ENCODE measurements at places on chromosomes 11 and 22.

- no peak for DNase-seq
Observed at GRCh38 chr11:76747915-76748860, 35.0 kb upstream of the TSKU start.

DNA sequence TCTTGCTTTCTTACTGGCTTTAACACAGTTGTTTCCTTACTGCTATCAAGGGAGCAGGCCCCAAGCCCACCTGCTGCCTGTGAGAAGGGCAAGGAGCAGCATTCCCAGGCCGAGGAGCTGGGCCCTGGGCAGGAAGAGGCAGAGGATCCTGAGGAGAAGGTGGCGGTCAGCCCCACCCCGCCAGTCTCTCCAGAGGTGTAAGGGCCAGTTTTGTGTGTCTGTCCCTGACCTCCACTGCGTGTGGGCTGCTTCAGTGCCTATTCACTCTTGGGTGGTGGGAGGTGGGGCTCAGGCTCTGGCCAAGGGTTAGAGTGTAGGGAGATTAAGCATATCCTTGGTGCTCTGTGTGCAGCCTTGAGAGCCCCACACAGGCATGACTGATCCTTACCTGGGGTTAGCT lies 55.1 kb downstream of the CEP164 start:
- DNase-seq, result no peak

DNA sequence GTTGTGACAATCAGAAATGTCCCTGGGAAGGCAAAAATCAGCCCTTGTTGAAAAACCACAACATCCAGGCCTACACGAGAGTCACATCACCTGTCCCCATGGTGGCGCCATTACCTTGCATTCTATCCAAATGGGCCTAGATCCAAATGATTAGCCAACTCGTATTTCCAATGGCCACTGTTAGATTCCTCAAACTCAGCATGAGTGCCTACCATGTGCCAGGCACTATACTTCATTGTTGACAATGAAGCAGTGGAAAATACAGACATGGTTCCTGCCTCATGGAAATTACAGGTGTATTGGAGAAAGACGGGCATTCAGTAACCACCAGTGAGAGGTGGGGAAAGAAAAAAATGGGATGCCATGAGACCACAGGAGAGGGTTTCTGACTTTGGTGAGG lies 29.8 kb upstream of the CREB3L1 start:
- DNase-seq, result peak; percentile 53

DNA sequence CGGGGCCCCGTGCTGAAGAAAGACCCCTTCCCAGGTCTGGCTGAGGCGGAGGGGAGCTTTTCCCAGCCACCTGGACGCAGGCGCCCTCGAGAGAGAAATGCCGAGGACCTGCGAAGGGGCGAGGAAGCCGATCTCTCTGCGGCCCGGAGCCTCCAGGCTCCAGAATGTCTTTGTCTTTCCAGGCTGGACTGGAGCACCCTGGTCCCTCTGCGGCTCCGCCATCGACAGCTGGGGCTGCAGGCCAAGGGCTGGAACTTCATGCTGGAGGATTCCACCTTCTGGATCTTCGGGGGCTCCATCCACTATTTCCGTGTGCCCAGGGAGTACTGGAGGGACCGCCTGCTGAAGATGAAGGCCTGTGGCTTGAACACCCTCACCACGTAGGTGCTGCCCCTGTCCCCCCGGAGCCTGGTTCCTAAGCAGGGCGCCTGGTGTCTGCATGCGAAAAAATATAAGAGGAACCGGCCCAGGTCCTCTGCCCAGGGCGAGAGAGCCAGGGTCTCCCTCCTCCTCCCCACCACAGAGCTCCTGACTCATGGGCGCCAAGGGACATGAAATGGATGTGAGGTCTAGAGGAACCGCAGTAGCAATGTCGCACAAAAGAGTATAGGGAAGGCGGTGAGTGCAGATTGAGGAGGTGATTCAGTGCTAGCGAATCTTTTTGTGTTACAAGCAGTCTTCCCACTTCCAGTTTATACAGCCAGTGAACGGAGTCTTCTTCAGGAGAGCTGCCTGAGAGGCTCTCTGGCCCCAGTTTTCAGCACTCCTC lies 11.0 kb downstream of the GLB1L2 start:
- DNase-seq, result no peak

DNA sequence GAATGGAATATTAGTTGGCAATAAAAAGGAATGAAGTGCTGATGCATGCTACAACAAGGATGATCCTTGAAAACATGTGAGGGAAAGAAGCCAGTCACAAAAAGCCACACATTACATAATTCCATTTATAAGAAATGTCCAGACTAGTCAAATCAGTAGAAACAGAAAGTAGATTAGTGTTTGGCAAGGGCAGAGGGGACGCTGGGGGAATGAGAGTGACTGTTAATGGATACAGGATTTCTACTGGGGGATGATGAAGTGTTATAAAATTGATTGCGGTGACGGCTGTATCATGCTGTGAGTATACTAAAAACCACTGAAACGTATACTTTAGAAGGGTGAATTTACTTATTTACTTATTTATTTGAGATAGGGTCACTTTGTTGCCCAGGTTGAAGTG lies 57.9 kb downstream of the C11orf58 start:
- no peak for DNase-seq
